Renal cortex interstitium (tissue), 15 donors: ENCODE measurements at places on chromosomes 4 and X. TPM values are rescaled to one million over a fixed set of nuclear protein-coding genes. Genes with fewer than 3 reads are reported as not detected.

GRCh38 chr4:152234571-152234970 lies 301.3 kb downstream of the FBXW7 start:
- DNase-seq, result no peak

DNA sequence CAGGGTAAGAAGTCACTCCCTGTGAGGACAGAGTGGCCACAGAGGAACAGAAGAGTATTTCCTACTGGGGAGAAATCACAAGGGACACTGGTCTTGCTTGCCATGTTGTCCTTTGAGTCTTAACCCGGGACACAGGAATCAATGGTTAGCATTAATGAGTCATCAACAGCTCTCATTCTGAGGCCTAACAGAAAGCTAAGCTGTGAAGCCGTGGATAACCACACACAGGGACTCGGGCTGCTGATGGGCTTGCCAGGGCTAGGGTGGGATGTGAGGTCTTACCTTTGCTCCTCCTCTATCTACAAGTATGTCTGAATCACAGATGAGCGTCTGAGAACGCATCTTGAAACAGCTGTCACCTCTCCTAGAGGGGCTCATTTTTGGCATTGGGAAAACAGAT lies 22.2 kb downstream of the HELT start:
- DNase-seq, result no peak

CYBB gene
- polyA plus RNA-seq, result 14.5 TPM

LNX1 gene
- polyA plus RNA-seq, result 18.8 TPM

GRCh38 chr4:8254076-8254475 lies 15.5 kb upstream of the HTRA3 start:
- no peak for DNase-seq

OTOP1 gene
- polyA plus RNA-seq, result not detected

SHROOM2 gene
- polyA plus RNA-seq, result 21.8 TPM

UVSSA gene
- 8.4 TPM for polyA plus RNA-seq

GRCh38 chr4:151437505-151437904 lies 28.5 kb downstream of the FHIP1A start:
- no peak for DNase-seq

- no peak for DNase-seq
Observed at GRCh38 chr4:177301126-177301639, 8.5 kb upstream of the NEIL3 start.

- DNase-seq, result no peak
Observed at GRCh38 chrX:53442322-53442631, 8.1 kb upstream of the HSD17B10 start.

GRCh38 chr4:151035911-151036310 lies 20.8 kb upstream of the LRBA start:
- DNase-seq, result no peak

DNA sequence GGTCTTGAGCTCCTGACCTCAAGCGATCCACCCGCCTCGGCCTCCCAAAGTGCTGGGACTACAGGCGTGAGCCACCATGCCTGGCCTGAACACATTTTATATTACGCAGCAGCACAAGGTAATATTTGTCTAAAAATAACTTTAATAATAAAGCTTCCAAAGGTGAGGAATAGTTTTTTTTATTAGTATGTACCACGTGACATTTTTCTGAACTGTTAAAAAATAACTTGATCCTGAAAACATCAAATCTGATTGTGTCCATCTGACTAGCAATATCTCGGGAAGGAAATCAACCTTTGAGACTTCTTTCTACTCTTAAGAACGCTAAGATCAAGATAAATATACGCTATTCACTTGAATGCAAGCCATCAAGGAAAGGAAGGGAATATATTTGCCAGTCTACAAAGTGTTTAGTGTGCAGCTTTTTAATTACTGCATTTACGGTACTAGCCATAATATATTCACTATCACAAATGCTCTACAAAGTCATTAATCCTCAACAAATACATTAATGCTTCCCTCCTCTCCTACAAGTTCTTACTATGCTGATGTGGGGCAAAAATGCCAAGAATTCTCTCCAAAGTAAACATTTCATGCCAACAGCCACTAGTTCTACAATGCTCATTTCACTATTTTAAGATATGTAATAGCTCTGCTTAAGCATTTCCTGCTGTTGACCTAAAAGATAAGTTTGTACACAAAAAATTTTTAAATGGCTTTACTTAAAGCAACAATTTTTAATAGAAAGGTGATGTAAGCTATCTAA lies 143.6 kb downstream of the APBB2 start:
- DNase-seq, result no peak

DNA sequence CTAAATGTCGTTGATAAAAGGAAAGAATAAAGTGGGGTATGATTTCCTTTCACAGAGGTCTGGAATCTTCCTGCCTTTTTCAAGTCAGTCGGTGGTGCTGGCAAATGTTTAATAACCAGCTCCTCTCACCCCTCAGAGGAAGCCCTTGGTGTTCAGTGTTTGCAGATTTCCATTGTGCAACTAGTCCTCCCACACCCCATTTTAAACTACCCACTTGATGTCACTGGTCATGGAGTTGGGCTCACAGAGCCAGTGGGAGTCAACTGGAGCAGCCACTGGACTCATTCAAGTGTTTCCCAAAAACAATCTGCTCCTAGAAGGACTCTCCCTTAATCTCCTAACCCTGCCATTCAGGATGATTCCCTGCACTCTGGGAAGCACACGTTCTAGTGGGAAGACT lies 149.2 kb downstream of the PTTG2 start:
- DNase-seq, result no peak

DNA sequence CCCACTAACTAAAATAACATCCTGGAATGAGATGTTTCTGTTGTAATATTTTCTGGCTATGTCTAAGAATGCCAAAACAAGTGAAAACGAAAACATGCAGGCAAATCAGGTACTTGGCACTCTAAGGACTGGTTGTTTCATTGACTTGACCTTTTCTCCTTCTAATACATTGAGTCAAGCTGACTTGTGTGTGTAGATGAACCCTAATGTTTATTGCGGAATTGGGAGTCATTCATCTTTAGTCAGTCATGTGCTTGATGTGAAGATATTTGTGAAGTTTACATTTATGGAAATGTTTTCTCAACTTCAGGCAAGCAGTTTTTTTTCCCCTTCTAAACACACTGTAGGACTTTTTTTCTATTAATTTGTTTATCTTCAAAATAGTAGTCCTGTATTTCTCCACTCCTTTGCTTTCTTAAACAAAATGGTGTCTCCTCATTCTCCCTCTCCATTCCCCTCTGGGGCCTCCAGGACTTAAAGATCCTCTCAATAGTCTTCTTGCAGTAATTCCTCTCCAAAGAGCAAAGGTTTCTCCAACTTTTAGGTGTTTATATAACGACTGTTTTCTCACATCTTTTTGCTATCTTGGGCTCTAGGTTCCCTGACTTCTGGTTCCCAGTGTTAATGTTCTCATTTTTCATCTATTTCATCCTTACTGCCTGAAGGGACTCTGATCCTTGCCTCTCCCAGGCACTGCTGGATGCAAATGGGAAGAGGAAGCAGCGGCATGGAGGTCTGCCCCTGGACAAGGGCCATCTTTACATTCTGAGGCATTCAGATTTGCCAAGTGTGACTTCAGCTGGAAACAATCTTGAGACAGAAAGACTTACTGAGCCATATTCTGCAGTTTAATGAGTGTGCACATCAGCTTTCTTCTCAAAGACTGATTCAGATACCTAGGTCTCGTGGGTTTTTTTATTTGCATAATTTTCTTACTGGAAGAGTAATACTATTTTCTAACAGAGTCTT lies 166.4 kb downstream of the ARHGAP6 start:
- no peak for DNase-seq

UGT8 gene
- 45.2 TPM for polyA plus RNA-seq

DNA sequence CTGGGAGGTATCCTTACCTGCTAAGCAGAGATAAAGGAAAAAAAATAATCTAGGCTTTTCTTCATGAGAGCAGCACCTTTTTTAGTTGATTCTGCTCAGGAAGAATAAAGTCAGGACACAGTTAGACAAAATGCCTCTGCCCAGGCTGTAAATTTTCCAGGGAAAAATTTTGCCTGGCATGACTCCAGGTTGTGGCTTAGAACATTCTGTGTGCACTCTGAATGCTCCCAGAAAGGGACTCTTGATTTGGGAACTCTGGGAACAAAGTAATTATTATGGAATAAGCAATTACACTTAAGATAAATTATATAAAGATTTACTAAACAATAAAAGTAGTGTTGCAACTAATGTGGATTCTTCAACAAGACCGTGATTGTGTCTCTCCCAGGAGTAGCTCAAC lies 826.2 kb upstream of the TENM3 start:
- DNase-seq, result no peak

- no peak for DNase-seq
Observed at GRCh38 chrX:54928876-54929275, 8.3 kb downstream of the TRO start.

DNA sequence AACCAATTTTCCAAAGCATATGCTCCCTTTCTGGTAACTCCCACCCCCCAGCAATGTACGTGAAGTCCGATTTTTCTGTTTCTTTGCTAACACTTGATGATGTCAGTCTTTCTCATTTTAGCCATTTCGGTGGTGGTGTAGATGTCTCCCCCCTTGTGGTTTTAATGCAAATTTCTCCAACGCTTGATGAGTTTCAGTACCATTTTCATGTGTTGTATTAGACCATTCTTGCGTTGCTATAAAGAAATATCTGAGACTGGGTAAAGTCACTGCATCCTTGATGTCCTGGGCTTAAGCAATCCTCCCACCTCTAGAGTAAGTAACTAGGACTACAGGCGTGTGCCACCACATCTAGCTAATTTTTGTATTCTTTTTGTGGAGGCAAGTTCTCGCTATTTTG lies 148.4 kb upstream of the VCX3A start:
- no peak for DNase-seq

DNA sequence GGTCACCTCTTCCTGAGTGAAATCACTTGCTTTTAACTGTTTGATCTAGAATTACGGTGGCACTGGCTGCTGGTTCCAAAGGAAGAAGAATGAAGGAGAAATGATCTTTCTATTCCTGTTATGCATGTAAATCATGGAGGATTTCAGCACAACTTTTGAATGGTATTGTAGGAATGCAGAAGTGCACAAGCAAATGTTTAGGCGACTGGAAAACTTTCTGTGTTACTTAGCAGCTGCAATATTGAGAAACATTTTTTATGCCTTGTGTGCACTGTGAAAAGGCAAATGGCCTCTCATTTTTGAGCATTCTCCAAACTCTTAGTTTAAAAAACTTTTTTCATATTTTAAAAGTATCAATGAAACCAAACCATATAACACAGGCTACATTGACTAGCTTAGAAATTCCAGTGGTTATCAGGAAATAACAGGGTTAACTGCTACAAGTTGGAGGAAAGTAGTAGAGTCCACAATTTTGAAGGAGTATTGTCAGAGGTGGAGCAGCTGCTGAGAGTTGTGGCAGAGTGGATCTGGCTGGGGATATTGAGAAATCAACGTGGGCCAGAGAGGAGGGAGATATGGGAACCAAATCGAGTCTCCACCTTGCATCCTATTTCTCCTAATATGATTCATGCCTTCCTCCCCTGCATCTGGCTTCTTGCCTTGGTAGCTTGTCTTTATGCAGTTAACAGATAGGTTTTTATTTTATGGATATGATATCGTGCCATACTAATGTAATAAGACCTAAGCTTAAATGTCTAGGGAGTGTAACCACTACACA lies 32.0 kb upstream of the FHL1 start:
- DNase-seq, result no peak

ARHGAP6 gene
- polyA plus RNA-seq, result 19.4 TPM
